ENCODE measurements at places on chromosomes 4 and X.

DNA sequence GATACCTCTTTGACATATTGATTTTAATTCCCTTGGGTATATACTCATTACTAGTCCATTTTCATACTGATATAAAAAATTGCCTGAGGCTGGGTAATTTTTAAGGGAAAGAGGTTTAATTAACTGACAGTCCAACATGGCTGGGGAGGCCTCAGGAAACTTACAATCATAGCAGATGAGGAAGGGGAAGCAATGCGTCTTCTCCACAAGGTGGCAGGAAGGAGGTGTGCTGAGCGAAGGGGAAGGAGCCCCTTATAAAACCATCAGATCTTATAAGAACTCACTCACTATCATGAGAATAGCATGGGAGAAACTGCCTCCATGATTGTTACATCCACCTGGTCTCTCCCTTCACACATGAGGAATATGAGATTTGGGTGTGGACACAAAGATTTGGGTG lies 42.4 kb downstream of the MSX1 start:
- DNase-seq, result no peak

- DNase-seq, result no peak
Measured at GRCh38 chr4:27129871-27130366, 269.3 kb downstream of the STIM2 start.

DNA sequence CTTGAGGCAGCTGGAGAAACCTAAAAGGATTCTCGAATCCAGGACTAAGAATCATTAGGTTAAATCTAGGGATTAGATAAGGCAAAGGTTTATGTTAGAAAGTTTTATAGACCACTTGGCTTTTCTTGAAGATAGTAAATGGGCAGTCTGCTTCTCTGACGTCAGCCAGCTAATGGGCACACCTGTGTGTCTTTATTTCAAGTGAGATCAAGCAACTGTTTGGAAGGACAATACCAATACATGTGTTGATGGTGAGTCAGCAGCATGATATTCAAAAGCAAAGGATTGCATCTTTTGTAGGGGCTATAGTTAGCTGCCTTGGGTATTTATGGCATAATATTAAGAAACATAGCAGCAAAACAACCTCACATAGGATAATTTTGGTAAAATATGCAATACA lies 46.5 kb upstream of the GRPR start:
- DNase-seq, result no peak

DNA sequence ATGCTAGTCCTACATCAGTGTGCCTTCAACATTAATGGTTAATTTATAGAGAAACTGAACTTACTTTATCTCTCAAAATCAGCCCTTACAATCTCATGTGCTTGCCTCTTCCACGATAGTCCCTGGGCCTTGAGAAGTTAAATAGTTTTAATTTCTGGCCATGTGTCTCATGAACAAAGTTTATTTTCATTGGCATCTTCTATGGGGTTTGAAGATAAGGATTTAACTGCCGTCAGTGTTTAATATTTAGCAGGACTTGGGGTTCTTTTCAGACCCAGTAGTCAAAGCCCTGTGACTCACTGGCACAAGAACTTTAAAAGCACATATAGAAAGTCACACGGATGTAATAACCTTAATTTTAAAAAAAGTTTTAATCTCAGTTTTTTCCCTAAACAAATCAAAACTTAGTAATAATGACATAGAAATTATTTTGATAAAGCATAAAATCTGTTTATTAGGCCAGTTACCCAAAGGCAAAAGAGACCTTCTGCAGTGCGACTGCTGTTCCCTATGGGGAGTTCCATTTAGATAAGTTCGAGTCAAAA lies 10.1 kb upstream of the MPP1 start:
- no peak for DNase-seq

GRCh38 chr4:20764366-20764992 lies 64.2 kb downstream of the PACRGL start:
- DNase-seq, result no peak
